NCI-H510A treated with DMSO at 0.1 percent for 48 hours (cell line): ENCODE measurements at places on chromosomes 4 and X.

DNA sequence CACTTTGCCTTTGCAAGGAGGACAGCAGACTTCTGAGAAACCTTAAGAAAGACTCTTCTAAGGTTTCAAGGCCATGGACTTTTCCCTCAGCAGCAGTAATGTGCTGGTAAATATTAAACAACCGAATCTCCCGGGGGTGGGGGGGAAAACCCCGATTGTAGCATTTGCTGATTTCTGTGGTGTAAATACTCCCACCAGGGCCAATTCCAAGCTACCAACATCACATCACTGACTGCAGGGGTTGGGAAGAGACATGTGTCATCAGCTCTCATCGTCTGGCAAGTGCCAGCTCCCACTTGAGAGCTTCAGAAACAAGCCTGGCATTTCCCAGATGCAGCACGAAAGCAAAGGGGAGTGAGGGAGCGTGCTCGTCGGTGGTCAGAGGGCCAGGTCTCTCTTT, 101.2 kb downstream of the BCOR start:
- DNase-seq: no peak

GRCh38 chr4:132001542-132001941, 1147.6 kb upstream of the PCDH10 start:
- DNase-seq: no peak

DNA sequence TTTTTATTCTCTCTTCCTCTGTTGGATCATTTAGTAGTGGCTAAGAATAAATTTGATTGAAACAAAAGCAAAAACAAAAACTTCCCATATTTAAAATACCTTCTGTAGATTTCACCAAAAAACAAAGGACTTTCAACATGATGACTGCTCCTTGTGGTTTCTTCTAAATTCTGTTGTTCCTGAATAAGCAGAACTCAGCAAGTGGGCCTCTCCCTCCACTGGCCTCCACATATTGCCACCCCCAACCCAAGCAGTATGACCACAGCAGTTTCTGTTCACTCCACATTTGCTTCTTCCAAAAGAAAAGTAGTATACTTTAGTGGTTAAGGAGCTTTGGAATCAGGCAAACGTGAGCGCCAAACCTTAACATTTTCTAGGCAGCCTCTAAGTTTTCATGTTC, 114.7 kb downstream of the COX18 start:
- DNase-seq: no peak

DNA sequence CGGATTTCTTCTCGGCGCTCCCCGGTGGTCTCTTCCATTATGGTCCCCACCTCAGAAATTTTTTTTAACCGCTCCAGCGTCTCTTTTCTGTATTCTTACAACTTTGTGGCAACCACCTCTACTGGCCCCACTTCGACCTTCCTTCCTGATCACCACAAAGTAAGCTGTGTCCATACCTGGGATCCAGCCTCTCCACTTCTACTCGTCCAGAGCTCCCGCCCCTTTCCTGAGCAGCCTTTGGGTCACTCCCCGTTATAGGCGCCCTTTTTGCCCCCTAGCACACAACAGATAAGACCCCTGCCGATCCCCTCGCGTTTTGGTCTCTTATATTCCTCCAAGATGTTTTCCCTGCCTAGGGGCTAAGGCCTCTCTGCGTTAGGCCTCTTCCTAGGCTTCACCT, 557 bp downstream of the PIGG start:
- no peak for DNase-seq

GRCh38 chr4:76385974-76386373, 35.0 kb downstream of the CCDC158 start:
- no peak for DNase-seq
